ENCODE measurements at places on chromosomes 12 and 14.

DNA sequence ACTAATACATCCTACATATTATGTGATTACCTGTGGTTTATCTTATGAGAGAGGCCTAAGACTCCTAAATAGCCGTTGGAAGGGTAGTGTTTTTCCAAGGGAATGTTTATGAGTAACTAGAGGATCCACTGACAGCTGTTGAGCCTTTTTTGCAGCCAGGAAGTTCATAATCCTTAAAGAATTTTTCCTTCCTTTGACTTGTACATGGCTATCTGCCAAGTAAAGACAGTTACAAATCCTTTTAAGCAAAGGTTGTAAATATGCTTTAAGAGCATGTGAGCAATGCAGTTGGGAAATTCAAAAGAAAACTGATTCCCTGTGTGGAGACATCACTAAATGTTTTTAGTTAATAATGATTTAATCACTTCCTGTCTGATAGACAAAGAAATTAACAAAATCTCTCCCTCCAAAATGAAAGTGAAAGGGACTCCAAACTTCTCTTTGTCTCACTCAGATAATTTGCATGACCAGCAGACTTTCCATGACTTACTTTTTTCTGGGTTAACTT is 333.8 kb downstream of the PDZRN4 start:
- DNase-seq, result no peak

DNA sequence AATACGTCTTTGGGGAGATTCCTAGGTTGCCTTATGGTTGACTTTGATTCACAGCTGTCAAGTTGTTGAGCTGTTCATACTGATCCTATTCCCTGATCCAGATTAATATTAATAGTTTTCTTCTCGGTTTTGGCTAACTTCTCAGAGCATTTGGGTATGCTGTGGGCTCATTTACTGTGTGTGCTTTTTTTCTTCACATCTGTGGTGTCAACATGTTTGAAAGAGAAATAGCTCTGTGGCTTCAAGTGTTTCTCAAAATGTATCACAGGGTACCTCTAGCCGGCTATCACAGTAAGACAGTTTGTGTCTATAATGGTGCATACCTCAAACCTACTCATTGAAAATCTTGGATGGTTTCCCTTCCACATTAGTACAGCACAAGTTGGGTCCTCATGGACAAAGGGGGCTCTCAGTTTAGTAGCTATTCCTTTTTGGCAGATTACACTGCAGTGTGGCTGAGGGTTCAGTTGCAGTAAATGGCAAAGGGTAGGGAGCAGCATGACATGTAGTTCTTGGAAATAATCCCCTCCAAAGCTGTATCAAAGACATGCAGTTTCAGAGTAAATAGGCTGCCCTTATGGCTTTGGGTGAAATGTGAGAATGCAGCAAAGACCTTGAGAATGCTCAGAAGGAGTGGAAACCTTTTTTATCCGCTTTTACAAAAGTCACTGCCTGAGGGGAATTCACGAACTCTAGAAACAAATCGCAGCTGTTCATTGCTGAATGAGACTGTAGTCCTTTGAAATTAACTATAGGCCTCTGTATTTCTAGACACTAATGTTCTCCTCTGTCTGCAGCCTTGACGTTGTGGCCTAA is 102.4 kb upstream of the ATF1 start:
- no peak for DNase-seq

DNA sequence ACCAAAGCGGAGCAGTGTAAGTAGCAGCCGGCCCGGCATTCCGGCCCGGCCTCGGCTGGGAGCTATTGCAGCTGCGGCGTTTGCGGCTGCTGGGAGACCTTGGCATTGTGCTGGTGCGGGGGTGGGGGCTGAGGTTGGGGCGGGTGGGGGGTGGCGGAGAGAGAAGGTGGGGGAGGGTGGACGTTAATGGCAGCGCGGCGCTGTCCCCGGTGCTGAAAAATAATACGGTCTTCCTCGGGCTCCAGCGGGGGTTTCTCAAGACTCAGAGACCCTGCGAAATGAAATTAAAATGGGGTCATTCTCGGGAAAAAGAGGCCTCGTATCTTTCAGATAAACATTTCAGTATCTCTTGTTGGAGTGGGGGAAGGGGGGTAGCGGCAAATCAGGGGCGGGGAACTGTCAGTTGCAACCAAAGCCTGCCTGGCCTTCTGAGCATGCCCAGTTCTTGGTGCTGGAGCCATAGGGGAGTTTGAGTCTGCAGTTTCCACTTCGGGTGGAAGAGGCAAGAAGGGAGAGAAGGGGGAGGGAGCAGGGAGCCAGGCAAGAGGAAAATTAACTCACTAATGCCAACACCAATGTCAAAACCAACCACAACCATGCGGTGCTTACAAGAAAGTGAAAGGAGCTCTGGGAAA is 414 bp downstream of the UNC79 start:
- no peak for DNase-seq

DNA sequence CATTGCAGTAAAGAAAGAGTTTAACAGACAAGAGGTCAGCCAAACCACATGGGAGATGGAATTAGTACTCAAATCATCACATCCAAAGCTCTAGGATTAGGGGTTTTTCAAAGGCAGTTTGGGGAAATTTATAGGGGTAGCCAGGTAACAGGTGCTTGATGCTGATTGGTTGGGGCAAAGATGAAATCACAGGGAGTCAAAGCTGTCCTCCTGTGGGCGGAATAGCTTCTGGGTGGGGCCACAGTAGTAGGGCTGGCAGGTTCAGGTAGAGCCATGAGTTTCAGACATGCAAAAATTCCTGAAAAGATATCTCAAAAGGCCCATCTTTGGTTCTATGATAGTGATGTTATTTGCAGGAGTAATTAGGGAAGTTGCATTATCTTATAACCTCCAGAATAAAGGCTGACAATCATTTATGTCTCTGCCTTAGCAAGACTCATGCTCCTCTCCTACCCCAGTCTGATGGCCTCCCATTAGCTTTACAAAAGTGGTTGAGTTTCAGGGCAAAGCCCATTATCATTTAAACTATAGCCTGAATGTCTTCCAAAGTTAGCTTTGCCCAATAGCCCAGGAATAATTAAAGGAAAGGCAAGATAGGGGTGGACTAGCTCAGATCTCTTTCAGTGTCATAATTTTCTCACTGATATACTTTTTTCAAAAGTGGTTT is 42.1 kb upstream of the CNTN1 start:
- DNase-seq, result no peak

DNA sequence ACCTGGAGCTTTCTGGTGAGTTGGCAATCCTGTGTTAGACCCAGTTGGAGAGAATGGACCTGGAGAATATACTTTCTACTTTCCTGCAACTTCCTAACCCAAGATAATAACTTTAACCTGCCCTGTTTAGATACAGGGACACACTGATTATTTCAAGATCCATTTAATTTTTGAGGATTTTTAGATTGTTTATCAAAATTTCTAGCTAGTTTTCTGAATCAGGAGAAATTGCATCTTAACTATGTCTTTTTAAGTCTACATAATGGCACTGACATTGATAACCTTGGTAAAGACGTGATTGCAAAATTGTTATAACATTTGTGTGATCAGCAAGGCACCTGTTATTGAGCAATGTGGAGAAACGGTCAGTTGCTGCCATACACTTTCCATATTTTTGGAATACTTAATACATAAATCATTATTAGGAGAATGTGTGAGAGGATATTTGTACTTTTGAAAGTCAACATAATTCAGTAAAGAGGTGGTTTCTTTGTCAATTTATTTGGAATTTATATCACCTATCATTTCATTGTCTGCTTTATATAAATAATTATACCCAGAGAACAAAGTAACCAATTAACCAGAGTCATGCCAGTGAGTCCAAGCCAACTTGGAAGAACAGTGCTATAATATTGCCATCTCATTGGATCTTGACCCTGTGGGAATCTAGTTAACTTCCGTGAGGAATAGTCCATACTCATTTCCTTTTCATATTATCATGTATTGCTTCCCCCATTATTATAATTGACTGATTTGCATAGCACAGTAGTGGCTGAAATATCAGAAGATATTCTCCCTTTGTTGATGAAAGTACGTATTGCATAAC is 28.4 kb downstream of the NFYB start:
- DNase-seq, result no peak

- no peak for DNase-seq
Measured at GRCh38 chr12:54749191-54749818, 101.1 kb upstream of the DCD start.

DNA sequence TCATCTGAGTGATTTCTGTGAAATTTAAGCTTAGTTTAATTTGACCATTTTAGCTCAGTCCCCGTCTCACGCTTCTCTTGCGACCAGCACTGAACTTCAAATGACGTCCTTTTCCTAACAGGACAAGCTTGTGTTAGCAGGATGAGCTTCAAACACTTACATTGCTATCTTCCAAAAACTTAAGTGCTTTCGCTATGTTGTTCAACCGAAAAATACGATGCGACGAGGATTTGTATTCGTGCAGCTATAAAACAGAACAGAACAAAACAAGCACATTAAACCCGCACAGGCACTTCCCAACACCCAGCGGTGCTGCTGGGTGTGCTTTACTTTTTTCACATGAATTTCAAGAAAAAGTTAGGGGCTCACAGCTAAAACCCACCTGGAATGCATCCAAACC is 64.2 kb upstream of the DICER1 start:
- DNase-seq, result no peak

DNA sequence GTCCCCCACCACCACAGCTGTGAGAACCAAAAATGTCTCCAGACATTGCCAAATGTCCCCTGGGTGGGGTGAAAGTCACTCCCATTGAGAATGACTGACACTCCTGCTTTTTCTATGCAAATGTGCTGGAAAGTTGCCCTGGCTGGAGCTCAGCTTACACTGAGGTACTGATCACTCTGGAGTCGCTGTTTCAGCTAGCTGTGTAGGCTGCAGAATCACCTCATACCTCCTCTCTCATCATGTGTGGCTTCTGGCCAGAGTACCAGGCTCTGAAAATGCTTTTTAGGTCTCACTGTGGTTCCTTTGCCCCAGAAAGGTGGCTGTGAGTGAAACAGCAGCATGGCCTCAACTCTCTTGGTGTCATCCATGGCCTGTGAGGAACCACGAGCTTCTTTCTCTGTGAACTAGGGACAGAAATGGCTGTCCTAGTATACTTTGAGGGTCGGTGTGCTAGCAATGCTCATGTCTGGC is 414.4 kb downstream of the DPF3 start:
- no peak for DNase-seq

- DNase-seq, result no peak
Measured at GRCh38 chr12:70221626-70222025, 21.6 kb upstream of the CNOT2 start.

GRCh38 chr12:110684312-110684836 is 4.5 kb downstream of the HVCN1 start:
- no peak for DNase-seq

GRCh38 chr12:53200458-53201176 is 6.4 kb downstream of the ITGB7 start:
- no peak for DNase-seq

GRCh38 chr12:130712346-130713065 is 3.6 kb downstream of the RIMBP2 start:
- DNase-seq, result no peak

DNA sequence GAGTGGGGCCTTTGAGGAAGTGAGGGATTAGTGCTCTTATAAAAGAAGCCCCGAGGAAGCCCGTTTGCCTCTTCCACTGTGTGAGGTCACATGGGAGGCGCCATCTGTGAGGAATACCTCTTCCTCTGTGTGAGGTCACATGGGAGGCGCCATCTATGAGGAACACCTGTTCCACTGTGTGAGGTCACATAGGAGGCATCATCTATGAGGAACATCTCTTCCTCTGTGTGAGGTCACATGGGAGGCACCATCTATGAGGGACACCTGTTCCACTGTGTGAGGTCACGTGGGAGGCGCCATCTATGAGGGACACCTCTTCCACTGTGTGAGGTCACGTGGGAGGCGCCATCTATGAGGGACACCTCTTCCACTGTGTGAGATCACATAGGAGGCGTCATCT is 69.7 kb downstream of the SLC24A4 start:
- DNase-seq, result no peak

- no peak for DNase-seq
Measured at GRCh38 chr14:79856381-79856780, 354.9 kb downstream of the DIO2 start.

DNA sequence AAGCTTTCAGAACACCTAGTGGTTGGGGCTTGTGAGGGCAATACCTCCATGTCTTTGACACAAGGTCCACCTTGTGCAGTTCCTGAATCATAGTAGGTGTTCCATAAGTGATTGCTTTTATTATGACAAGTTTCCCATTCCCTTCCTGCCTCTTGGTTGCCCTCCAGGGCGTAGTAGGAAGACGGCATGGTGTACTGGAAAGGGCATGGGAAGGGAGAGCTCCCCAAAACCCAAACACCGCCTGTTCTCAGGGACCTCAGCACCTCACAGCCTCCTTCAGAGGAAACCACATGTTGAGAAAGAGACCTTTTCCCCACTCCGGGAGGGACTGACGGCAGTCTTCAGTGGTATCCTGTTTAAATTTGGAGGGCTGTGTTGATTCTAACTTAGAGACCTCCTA is 21.1 kb downstream of the EVL start:
- DNase-seq, result no peak

GRCh38 chr14:106107703-106108102 is 581.3 kb downstream of the TMEM121 start:
- DNase-seq, result no peak

GRCh38 chr12:85782711-85783110 is 53.5 kb downstream of the RASSF9 start:
- no peak for DNase-seq

- DNase-seq, result no peak
Measured at GRCh38 chr12:14836336-14837210, 6.8 kb downstream of the ART4 start.

DNA sequence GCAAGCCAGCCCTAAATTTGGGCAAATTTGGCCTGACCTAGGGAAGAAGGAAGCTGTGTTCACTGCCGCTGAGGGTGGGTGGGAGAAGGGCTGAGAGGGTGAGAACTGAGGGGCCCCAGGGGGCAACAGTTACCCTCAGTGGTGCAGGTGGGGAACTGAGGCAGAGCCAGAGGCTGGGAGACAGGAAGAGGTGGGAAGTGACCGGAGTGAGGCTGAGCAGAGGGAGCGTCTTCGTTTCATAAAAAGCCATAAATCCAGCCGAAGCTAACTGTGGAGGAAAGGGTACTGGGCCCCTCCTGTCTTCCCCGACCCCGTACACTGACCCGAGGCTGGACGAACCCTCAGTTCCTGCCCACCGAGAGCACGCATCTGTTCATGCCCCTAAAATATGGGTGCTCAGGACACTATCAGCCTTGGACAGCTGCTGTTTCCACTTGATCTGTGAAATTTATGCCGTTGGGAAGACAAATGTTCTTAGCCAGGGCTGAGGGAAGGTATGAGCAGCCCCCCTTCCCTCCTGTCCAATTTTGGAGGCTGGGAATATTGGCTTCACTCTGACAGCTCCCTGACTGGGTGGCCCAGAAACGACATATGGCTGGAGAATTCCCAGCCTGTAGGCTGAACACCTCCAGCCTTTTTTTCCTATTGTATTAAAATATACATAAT is 116.5 kb downstream of the KIF26A start:
- no peak for DNase-seq

DNA sequence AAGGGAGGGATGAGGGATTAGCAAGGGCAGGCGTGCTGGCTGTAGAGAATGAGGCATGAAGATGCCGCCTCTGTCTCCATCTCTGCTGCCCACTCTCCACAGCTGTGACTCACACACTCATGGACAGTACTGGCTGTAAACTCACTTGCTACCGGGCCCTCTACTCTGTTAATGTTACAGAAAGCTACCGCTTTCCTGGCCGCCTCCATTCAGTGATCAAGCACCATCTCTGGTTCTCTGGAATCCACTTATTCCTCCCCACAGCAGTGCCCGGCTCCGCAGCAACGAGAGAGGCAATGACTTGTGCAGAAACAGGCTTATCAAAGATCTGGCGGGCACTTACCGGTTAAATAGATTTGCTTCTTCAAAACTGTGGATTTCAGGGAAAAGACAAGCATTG is 34.8 kb downstream of the AMN start:
- no peak for DNase-seq

GRCh38 chr14:99747582-99748330 is 45.5 kb upstream of the EML1 start:
- DNase-seq, result no peak
